ENCODE measurements at places on chromosomes 1 and 21.
A peak's percentile ranks its signal among the peaks of the same experiment; 100 is the strongest.

GRCh38 chr1:243349128-243349527 lies 93.3 kb downstream of the SDCCAG8 start:
- ATAC-seq = no peak

- peak; percentile 43 for ATAC-seq
Observed at GRCh38 chr1:10195570-10195969, 14.8 kb upstream of the KIF1B start.

GRCh38 chr1:23625459-23625858 lies 66.1 kb upstream of the RPL11 start:
- ATAC-seq = no peak

DNA sequence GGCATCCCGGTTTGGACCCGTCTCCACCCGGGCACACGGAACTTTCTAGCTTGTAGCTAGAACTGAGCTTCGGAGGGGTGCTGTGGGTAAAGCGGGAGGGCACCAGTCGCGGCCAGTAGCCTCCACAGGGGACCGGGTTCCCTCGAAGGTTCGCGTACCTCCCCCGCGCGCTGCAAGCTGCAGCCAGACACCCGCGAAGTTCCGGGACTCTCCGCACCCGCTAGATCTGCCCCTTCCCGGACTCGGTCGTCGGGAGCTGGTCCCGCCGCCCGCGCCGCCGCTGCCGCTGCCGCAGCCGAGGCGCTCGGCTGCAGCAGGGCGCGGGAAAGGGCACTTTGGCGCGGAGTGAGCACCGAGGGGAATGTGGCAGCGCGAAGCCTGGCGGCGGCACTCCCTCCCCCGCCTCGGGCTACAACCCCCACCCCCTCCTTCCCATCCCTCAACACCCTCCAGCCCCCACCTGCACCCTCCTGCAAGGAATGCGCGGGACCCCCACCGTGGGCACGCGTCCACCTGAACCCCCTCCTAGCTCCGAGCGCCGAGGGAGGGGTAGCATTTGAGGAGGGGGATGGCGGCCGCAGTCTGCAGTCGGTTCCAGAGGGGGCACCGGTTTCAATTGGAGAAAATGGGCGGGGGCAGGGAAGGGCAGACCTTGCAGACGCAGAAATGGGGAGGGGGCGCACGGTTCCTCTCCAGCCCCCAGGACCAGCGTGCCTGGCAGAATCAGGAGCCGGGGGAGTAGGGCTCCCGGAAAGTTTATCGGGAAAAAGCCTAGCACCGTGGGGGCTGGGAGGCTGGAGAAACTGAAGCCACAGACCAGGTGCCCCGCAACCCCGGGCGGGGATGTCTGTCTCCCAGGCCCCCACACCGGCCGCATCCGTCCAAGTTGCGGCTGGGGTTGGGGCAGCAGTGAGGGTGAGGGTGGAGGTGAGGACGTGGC lies 968 bp downstream of the CSMD2 start:
- peak; percentile 17 for ATAC-seq

DNA sequence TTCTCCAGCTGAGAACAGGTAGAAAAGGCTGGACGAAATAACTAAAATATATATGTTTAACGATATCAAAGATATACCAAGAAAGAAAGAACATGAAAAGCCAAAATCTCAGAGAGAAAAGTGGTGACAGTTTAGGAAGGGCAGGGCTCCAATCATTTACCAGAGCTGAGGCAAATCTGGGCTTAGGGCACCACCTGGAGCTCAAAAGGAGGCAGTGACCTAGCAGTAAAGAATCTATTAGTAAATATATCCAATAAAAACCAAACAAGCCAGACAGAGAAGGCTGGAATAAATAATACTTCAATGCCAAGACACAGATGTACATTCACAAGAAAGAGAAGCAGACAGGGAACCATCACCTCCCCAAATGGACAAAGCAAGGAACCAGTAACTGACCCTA lies 43.5 kb downstream of the CHIA start:
- ATAC-seq = peak; percentile 62

GRCh38 chr1:15173863-15174614 lies 20.5 kb downstream of the TMEM51 start:
- ATAC-seq = peak; percentile 70

- ATAC-seq = peak; percentile 99
Observed at GRCh38 chr1:111592389-111593361, 26.9 kb upstream of the RAP1A start.

GRCh38 chr1:21822349-21822748 lies 10.3 kb downstream of the LDLRAD2 start:
- ATAC-seq = peak; percentile 5

- ATAC-seq = no peak
Observed at GRCh38 chr1:85224295-85224694, 23.5 kb upstream of the SYDE2 start.

DNA sequence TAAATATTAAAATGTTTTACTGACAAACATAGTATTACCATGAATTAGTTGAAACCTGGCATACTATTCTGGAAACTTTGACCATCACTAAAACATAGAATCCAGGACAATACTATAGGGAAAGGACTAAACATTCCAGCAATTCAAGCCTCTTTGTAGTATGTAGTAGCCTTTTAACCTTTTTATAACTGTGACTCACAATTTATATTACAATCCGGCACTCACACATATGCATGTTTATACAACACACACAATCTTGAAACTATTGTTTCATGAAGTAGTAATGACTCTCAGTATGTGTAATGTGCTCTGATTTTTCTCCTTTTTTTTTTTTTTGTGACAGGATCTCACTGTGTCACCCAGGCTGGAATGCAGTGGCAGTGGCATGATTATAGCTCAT lies 64.3 kb downstream of the ANKRD13C start:
- ATAC-seq = peak; percentile 74

GRCh38 chr21:17513214-17514123 lies 626 bp downstream of the CXADR start:
- peak; percentile 39 for ATAC-seq

- ATAC-seq = no peak
Observed at GRCh38 chr1:195275710-195276109, 1332.5 kb downstream of the KCNT2 start.

- ATAC-seq = no peak
Observed at GRCh38 chr1:165532053-165532452, 11.7 kb upstream of the LRRC52 start.

- ATAC-seq = no peak
Observed at GRCh38 chr1:218384581-218384993, 39.5 kb downstream of the TGFB2 start.

DNA sequence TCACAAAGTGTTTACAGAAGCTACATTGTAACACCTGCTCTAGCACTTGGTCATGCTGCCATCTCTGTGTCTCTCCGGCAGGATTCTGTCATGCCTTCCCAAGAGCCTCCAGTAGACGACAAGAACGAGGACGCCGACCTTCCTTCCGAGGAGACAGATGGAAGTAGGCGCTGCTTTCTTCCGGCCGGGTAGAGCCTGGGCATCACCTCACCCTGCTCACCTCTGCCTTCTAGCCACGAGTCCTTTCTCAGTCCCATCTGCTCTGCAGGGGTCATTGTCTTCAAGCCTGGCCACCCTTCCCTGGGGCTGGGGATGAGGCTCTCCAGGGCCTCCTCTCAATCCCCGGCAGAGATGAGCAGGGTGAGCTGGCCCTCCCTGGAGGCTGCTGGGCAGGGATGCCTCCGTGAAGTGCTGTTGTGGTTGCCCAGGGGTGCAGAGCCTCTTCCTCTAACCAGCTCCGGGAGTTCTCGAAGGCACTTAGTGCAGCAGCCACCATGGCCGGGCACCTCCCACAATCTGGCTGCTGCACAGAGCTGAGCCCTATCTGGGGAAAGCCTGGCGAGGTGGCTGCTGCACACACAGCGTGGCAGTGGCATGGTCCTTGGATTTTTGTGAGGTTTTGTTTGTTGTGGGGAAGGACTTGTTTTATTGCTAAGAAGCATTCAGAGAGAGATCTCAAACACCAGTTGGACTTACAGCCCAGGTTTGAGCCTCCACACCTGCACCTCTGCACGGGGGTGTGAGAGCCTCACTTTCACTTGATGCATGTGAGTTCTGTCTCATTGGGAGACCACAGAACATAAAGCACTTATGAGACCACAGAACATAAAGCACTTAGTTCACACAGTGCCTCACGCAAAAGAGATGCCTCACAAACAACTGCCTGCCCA lies 48.4 kb downstream of the FAAP20 start:
- peak; percentile 28 for ATAC-seq

DNA sequence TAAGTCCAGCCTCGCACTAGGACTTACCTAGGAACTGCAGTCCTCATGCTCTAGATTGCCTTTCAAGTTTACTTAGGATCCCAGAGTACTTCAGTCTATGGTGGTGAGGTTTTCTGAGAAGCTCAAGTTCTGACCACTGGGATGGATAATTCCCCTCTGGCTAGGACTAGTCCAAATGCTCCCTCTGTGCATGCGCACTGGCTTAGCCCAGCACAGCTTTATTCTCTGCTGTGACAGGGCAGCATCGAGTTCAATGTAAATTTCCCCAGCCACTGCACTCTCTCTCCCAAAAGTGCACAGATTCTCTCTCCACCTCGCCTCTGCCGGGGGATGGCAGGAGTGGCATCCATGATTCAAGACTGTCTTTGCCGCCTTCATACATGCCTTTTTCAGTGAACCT lies 241.6 kb downstream of the ZNF326 start:
- no peak for ATAC-seq

DNA sequence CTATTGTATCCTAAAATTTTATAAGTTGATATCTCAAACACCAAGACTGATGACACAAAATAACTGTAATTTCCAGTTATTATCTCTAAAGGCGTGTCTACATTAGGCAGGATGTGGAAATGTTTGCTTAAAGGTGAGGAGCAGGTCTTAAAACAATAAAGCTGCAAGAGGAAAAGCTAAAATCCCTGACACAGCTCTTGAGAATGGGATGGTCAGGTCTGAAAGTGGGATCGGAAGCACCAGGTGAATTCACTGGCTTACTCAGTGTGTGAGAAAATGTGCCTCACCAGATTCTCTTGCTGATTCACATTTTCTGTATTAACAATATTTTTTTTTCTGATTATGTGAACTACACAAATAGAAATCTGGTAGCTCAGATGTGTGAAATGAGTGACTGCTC lies 421.9 kb upstream of the ADAMTS5 start:
- no peak for ATAC-seq

GRCh38 chr1:16091296-16091695 lies 17.8 kb upstream of the FAM131C start:
- ATAC-seq = peak; percentile 85

GRCh38 chr1:207815913-207816291 lies 64.0 kb downstream of the CD46 start:
- ATAC-seq = no peak

GRCh38 chr1:174989536-174990220 lies 10.1 kb upstream of the CACYBP start:
- no peak for ATAC-seq

DNA sequence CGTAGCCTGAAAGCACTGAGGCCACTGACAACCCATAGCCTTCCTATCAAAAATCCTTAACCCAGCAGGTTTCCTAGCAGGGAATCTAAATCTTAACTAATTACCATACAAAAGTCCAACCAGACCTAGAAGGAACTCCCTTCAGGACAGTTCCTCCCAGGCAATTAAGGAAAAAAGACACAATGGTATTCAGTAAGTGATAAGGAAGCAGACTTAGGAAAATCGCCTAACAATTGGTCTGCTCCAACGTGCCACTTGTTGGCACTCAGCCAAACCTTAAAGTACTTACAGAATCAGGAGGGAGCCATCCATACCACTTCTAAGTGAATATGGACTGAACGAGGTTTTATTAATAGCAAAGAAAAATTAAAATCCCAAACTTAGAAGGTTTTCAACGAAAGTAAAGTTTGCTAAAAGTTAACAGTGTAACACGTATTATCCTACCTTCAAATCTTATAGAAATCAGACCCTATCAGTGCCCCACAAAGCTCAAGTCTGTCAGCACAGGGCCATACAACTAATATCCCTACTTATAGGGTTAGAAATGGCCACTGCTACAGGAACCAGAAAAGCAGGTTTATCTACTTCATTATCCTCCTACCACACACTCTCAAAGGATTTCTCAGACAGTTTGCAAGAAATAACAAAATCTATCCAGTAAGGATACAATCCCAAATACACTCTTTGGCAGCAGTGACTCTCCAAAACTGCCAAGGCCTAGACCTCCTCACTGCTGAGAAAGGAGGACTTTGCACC lies 29.0 kb downstream of the SPATA6 start:
- no peak for ATAC-seq

DNA sequence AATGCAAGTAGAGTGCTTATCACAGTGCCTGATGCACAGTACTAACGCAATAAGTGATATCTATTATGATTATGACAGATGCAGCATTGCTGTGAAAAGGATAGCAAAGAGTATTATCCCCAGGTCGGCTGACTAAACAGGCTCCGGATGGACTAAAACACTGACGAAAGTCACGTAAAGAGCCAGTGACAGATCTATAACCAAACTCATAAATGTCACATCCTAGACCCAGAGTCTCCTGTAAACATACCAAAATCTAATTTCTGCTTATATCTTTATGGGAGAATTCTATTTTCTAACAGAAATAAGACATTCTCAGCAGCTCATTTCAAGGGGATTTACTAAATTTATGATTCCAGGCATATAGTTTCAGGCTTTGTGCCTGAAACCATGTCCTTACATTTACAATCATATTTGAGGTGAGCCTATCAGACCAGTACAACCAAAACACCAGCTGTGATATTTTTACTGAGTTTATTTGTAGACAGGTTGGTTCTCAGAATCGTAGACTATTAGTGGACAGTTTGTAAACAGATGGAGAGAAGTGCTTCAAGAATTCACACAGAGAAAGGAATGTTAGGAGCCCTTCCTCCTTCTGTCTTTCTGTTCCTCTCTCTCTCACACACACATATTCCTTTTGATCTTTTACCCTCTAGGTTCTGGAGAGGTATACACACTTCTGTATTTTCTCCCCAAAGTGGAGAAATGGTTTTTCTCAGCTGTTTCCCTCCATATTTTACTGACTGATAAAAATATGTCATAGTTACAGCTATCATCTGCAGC lies 52.4 kb upstream of the WDR26 start:
- no peak for ATAC-seq

DNA sequence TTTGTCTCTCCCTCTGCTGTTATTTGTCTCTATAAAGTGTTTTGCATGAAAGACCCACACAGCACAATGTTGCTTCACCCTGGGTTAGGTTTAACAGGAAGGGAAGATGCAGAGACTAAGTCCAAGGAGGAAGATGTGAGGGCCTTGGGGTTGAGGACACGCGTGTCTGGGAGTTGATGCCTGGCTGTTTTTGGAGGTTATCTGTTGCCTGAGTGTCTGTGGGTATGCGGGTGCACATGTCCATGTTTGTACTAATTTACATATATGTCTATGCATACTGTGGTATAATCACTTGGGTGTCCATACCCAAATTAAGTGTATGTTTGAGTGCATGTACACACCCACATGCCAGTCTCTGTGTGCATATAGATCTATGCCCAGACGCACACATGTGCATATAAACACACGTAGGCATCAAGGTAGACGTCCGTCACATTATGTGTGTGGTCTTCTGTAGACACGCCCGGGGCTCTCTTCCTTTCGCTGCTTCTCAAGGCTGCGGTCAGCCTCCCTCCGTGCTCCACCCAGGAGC lies 962 bp upstream of the MAN1C1 start:
- peak; percentile 5 for ATAC-seq

GRCh38 chr1:168848051-168848450 lies 119.0 kb upstream of the DPT start:
- no peak for ATAC-seq

GRCh38 chr21:34892209-34892608 lies 156.9 kb downstream of the RUNX1 start:
- no peak for ATAC-seq
